ENCODE measurements at places on chromosomes 13 and 19.

GRCh38 chr19:16571822-16572331 lies 338 bp downstream of the SLC35E1 start:
- no peak for DNase-seq

DNA sequence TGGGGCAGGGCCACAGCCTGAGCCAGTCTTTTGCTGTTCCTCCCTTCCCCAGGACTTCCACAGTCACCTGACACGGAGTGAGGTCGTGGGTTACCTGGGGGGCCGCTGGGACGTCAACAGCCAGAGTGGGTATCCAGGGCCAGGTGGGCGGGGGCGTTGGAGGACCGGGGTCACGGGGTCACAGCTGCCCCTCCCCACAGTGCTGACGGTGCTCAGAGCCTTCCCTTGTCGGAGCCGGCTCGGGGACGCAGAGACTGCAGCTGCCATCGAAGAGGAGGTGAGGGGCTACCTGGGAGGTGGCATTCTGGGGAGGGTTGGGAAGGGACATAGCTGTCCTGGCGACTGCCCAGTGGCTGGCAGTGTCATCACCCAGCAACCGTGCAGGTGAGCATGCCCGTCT lies 11.5 kb downstream of the MPND start:
- no peak for DNase-seq

DNA sequence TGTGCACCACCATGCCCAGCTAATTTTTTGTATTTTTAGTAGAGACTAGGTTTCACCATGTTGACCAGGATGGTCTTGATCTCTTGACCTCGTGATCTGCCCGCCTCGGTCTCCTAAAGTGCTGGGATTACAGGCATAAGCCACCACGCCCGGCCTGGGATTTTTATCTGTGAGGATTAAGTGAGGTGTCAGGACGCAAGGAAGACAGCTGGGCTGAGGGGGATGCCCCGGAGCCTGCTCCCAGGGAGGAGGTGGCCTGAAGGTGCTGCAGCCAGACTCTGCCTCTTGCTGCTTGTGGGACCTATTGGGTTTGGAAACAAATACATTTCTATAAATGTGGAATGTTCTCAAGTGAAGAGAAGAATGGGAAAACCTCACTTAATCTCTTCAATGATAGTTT lies 131.6 kb downstream of the OLFM4 start:
- DNase-seq: no peak

- DNase-seq: no peak
These were observed 65.4 kb upstream of the WDFY2 start for GRCh38 chr13:51518827-51519226.

- DNase-seq: no peak
These were observed 62.0 kb downstream of the ABCC4 start for GRCh38 chr13:95239283-95239682.

DNA sequence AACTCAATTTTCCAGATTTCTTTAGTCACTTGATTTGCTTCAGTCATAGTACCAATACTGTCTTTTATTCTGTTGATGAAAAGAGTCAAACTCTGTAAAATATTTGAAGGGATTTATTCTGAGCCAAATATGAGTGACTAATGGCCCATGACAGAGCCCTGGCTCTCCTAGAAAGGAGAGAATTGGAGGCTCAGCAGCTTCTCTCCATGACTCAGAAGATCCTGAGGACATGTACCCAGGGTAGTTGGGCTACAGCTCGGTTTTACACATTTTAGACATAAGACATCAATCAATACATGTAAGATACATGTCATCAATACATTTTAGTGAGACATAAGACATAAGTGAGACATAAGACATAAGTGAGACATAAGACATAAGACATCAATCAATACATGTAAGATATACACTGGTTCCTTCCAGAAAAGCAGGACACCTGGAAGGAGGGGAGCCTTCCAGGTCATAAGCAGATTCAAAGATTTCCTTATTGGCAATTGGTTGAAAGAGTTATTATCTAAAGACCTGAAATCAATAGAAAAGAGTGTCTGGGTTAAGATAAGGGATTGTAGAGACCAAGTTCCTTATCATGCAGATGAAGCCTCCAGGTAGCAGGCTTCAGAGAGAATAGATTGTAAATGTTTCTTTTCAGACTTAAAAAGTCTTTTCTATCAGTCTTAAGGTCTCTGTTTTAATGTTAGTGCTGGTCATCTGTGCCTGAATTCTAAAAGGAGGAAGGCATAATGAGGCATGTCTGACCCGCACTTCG lies 179.8 kb upstream of the RFC3 start:
- DNase-seq: no peak

- no peak for DNase-seq
These were observed 91.1 kb downstream of the ZC3H13 start for GRCh38 chr13:45961468-45961867.

GRCh38 chr13:35723821-35724220 lies 247.3 kb upstream of the MAB21L1 start:
- no peak for DNase-seq

DNA sequence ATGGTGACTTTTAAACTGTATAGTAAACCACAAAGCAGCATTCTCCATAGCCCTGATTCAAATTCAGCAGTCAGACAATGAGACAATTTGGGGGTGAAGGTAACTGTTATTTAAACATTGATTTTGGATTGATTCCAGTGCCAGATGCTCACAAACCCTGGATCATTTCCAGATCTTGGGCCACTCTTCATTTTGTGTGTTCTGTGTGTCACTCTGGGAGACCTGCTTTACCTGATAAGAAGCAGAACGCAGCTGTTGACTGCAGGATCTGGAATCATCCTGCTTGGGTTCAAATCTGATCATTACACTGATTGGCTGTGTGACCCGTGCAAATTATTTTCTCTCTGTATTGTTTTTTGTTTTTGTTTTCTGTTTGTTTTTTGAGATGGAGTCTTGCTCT lies 4.0 kb upstream of the PCDH8 start:
- no peak for DNase-seq

Measured in stimulated activated CD4-positive, alpha-beta T cell treated with anti-CD3 and anti-CD28 coated beads, Interleukin-1b, Interleukin-23, amount 100 ng/mL, for 4 hours (primary cell).